ENCODE measurements at places on chromosomes 16 and 17. TPM values are rescaled to one million over a fixed set of nuclear protein-coding genes. Genes with fewer than 3 reads are reported as not detected.

The OXLD1 gene
- total RNA-seq, result 35.4 TPM

The OR3A3 gene
- total RNA-seq, result not detected

The JPH3 gene
- not detected for total RNA-seq

The MED31 gene
- 4.5 TPM for total RNA-seq

The KRT34 gene
- total RNA-seq, result not detected

The CD300LG gene
- total RNA-seq, result 4.0 TPM

The SBK1 gene
- total RNA-seq, result 0.22 TPM

The KRT12 gene
- total RNA-seq, result not detected

The RNF112 gene
- 2.5 TPM for total RNA-seq

The TMEM98 gene
- 170 TPM for total RNA-seq

The TNFSF13 gene
- 44.7 TPM for total RNA-seq

The ASPHD1 gene
- total RNA-seq, result 2.4 TPM

The CD300LF gene
- total RNA-seq, result not detected

The OTOP2 gene
- not detected for total RNA-seq
